ENCODE measurements at places on chromosomes 1 and 21. TPM values are rescaled to one million over a fixed set of nuclear protein-coding genes. Genes with fewer than 3 reads are reported as not detected.

Gene SUSD4
- total RNA-seq = 8.9 TPM

Gene PRPF38A
- total RNA-seq = 43.6 TPM

Gene GBP6
- total RNA-seq = 7.0 TPM

Gene PRDM16
- total RNA-seq = not detected

All from mammary epithelial cell (primary cell).